Activated naive CD4-positive, alpha-beta T cell treated with anti-CD3 and anti-CD28 coated beads, Interleukin-2, amount 50 U/mL, for 72 hours (primary cell): ENCODE measurements at places on chromosomes 6 and 20.
A peak's percentile ranks its signal among the peaks of the same experiment; 100 is the strongest.

DNA sequence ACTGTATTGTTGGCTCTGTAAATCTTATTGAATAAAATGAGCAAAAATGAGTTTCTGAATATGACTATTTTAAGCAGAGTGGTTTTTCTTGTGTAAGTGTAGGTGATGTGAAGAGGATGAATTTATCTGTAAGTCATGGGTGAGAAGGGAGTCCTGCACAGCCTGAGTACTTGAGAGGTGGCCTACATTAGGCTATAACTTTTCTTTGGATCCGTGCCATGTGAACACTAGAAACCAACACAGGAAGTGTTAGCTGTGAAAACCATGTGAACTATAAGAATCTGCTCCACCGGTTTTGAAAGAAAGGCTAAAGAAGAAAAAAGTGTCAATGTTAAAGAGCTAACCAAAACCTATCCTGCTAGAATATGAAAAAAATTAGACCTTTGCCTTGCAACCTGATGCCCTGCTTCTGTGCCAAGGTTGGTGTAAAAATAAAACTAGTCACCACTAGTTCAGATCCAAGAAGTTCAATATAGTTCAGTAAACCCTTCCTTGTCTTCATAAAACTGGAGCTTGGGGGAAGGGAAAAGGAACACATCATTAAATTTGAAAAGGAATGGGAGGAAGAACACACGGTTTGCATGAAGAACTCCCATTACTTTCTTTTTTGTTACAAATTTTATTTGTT, 21.3 kb downstream of the PLCB1 start:
- no peak for DNase-seq

DNA sequence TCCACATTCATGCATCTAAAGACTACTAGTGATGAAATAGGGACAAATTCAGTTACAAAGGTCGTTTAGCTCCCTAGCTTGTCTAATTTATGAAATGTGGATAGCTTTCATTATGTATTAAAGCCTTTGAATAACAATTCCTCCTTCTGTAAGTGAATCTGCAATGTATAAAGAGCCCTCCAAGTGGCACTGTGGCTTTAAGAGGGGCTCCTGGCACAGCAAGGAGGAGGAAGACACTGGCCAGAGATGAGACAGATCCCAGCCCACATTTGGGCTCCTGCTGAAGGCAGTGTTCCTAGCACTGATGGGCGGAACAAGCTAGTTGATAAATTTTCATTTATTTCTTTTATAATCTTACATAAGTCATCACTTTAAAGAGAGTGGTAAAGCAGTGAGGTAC, 17.6 kb upstream of the FUCA2 start:
- no peak for DNase-seq

- no peak for DNase-seq
These were observed 152.2 kb upstream of the CHD6 start for GRCh38 chr20:41770427-41770826.

GRCh38 chr20:43955062-43955749, 40.6 kb downstream of the TOX2 start:
- DNase-seq: peak; percentile 60

GRCh38 chr6:145485288-145485687, 250.0 kb downstream of the EPM2A start:
- DNase-seq: no peak

DNA sequence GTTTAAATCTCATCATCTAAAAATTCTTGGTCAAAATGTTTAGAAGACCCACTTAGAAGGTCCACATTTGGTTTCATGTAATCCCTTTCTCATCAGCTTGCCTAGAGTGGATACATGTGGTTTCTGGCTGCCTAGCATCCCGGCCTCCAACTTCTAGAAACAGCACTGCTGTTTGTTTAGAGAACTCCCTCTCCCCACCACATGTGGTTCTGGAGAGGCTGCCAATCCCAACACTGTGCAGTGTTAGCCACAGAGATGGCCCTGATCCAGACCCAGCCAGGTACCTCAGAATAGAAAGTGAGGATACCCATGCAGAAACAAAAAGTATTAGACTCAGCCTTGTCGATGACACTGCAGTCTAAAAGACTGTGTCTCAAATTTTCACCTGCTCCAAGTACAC, 241.8 kb downstream of the BCKDHB start:
- DNase-seq: no peak

DNA sequence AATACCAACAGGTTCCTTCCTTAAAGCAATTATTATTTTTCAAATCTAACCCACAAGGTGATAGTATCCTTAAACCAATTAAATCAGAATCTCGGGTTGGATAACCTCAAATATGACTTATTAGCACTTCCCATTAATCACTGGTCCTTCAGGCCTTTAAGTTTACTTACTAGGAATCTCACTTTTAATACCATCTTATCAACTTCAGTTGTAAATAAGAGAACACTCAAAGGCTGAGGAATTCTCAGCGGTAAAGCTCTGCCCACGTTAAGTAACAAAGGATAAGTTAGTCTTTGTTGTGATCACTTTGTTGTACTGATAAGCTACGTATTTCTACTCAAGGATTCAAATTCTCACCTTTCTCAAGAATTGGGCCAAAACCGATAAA, 82.0 kb downstream of the OR2B2 start:
- DNase-seq: no peak
